Ovary (tissue), 10 donors: ENCODE measurements at places on chromosomes 6 and 20.

GRCh38 chr20:46563860-46564221 is 13.4 kb upstream of the OCSTAMP start:
- no peak for DNase-seq

- no peak for DNase-seq
These were observed 7.3 kb upstream of the MAVS start for GRCh38 chr20:3839328-3839727.

DNA sequence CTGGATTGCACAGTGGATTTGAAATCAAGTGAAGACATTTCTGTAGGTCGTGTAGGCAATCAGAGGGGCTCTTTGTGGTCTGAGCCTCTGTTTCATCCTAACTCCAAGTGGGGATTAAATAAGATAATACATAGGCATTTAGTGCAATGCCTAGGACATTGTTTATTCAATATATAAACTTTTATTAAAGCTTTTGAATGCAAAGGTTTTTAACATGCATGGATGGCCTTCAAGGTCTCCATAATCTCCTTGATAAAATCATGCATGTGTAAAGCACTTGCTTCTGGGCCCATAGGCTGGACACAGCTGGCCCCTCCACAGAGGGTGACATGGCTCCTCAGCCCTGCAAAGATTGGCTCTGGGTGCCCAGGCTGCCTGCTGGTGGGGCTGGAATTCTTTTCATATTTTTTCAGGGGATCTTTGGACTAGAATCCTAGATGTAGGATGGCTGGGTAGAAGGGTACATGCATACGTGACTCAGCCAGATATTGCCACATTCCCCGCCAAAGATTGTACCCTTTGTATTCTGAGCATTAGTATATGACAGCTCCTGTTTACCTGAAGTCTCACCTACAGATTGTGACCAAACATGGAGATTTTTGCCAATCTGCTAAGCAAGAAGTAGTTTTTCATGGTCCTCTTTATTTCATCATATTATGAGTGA is 19.0 kb upstream of the AVP start:
- DNase-seq, result no peak

DNA sequence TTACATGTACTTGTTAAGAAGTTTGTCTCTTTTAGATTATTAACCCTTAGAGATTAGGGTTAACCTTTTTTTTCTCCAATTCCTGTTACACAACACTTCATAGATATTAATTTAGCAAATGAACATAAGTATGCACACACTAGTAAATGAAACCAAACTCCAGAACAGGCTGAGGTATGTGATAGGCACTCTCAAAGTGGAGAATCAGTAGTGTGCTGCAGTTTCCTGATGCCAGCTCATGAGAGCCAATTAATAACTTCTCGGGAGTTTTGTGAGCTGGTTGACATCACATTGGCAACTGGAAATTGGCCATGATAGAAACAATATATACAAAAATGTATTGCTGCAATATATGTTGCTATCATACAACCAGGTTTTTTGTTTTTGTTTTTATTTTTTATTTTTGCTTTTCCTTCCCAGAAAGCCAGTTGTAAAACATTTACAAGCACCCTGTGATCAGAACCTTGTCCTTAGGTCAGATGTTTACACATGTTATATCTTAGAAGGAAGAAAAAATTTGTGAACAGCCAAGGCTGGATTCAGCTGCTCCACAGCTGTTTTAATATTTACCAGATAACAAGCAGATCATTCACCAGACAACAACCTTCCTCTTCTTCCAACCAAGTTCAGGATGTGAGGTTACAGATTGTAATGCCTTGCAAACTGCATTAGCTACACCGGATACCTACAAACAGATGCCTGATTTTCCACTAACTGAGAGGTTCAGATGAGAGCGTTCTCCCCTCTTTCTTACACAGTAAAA is 42.4 kb upstream of the ECHDC1 start:
- no peak for DNase-seq

GRCh38 chr20:59730722-59731121 is 126.4 kb downstream of the PHACTR3 start:
- no peak for DNase-seq

GRCh38 chr20:38270869-38271605 is 10.5 kb upstream of the KIAA1755 start:
- peak; percentile 78 for DNase-seq

- no peak for DNase-seq
These were observed 58.1 kb downstream of the L3MBTL3 start for GRCh38 chr6:130076512-130076911.

DNA sequence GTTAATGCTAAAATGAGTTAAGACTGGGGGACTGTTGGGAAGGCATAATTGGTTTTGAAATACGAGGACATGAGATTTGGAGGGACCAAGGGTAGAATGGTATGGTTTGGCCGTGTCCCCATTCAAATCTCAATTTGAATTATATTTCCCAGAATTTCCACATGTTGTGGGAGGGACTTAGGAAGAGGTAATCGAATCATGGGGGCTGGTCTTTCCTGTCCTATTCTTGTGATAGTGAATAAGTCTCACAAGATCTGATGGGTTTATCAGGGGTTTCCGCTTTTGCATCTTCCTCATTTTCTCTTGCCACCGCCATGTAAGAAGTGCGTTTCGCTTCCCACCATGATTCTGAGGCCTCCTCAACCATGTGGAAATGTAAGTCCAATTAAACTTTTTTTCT is 12.7 kb downstream of the ZBTB9 start:
- no peak for DNase-seq

- DNase-seq, result peak; percentile 47
These were observed 45.5 kb upstream of the SUPT3H start for GRCh38 chr6:45423111-45423823.

GRCh38 chr6:128259730-128260685 is 260.4 kb downstream of the PTPRK start:
- no peak for DNase-seq

GRCh38 chr6:140183881-140184280 is 809.4 kb upstream of the CITED2 start:
- no peak for DNase-seq

DNA sequence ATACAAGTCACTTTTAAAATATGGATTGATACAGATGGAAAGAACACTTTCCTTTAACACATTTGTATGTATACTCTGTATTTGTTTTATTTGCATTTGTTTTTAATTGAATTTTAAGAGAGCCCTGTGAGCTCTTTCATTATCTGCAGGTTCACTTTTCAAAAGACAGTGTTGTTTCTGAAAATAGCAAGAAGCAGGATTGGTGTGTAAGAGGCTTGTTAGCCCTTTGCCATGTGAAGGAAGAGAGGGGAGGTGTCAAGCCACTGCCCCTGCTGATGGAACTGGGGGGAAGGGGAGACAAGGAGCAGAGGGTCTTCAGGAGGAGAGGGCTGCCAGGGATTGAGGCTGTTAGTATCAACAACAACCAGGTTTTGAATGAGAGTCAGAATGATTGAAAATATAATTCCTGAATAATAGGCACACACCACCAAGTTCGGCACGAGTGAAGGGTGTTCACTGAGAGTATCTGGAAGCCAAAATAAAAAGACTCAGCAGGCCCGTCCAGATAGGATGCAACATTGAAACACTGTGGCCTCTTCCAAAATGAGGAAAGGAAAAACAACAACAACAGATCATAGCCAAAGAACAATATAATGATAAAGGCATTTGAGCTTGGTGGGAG is 12.6 kb upstream of the PBOV1 start:
- no peak for DNase-seq

- peak; percentile 33 for DNase-seq
These were observed 196.0 kb downstream of the MAFB start for GRCh38 chr20:40493071-40493470.

GRCh38 chr20:43490038-43490437 is 17.5 kb upstream of the L3MBTL1 start:
- DNase-seq, result no peak

GRCh38 chr6:121578216-121578615 is 142.8 kb downstream of the GJA1 start:
- no peak for DNase-seq

DNA sequence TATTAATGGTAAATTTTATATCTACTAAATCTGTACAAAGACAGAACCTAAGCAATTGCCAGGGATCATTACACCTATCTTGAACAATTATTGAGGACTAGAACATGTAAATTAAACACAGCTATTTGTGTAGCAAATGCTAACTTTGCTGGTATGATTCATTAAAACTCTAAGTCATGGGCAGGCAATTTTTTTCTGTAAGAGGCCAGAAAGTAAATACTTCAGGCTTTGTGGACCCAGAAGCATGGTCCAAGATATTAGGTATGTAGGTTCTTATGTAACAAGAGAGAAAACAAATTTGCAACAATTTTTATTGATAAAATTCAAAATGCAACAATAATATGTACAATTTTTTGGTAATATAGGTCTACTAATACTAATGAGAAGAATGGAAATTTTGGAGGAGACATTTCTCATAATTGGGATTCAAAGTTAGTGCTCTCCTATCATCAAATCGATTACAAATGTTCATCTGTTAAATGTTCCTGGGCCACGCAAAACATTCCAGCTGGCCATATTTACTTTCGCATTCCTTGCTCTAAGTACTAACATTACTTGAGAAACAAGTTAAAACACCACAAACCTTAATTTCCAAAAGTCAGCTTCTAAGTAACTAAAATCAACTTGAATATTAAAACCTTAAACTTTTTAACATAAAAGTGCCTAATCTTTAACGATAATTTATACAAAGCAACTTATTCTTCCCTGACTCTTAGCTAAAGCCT is 4.3 kb downstream of the TMEM30A start:
- no peak for DNase-seq

DNA sequence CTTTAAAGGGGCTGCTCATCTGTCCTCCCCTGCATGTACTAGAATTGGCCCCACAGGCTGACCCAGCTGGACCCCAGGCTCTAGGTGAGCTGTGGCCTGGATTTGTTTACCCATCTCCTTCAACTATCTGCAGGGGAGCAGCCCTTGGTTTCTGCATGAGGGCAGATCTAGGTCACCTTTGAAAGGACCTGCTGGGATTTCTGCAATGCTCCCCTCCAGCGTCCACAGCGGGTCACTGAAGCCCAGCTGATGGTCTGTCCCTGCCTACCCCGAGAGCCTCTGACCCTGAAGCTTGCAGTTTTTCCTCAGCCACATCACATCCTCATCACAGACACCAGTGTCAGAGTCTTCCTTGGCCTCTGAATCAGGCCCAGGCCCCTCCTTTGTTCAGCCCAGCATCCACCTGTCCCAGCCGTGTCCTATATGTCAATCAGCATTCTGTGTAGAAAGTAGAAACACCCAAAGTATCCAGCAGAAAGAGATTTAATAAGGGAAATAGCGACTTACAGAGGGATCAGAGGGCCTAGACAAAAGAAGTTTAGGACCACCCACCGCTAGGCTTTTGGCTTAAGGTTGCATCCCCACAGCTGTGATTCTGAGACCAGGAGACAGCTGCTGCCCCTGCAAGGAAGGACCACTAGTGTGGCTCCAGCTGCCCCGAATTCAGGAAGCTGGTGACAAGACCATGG is 243.1 kb downstream of the LRFN2 start:
- no peak for DNase-seq

DNA sequence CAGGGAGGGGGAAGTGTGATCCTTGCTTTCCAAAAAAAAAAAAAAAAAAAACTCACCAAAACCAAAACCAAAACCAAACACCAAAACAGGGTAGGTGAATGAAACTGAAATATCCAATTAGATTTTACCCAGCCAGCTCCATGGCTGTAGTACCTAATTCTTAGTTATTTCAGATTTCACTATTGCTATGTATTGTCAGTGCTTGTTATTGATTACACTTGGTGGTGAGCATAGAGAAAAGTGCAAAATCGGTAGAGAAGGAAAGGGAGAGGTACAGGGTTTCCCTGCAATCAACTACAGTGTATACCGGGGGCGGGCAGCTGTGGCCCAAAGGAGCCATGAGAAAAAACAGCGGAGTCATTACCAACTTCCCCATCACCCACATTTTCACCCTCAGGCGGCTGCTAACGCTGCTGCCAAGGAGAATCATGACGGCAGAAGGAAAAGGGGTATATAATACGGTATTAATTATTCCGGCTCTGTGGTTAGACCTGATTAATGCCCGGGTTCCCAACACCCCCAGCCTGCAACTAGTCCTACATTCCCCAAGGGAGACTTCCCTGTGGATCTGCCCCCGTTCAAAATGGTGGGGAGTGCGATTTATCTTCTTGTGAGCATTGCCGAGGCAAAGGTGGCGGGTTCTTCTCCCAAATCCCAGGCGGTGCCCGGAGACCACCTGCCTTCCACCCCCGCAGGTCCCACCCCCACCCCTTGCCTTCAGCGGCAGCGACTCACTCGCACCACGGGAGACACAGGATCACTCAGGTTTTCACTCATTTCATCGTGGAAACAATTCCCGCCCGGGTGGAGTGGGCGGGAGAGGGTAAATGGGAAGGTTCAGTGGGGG is at the start of gene C6orf62:
Gene C6orf62, minus strand, starts transcription at position 30 of the 847 bp plus-strand sequence. CDS start 486 bp downstream, outside the sequence.
- DNase-seq, result peak; percentile 33

- DNase-seq, result no peak
These were observed 218.2 kb downstream of the BMP7 start for GRCh38 chr20:57048027-57048869.

DNA sequence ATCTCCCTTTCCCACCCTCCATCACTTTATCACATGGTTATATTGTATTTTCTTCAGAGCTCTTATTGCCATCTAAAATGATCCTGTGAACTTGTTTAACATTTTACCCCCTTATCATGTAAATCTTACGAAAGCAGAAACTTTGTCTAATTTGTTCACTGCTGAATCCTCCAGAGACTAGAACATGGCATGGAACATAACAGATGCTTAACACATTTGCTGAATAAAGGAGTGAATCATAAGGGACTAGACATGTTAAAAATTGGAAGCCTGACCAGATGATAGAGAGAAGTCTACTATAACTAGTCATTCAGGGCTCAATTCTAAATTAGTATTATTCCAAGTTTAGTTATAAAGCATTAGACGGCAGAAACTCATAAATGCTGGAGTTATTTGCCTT is 73.3 kb downstream of the MAN1A1 start:
- no peak for DNase-seq
